ENCODE measurements at places on chromosomes 3 and 15. TPM values are rescaled to one million over a fixed set of nuclear protein-coding genes. Genes with fewer than 3 reads are reported as not detected.

The OXTR gene
- total RNA-seq: 0.27 TPM

The CNTN4 gene
- 31.1 TPM for total RNA-seq

The SLC51B gene
- 242 TPM for total RNA-seq

The SEMA3F gene
- 23.1 TPM for total RNA-seq

The ZKSCAN7 gene
- 4.7 TPM for total RNA-seq

GRCh38 chr3:149881879-149882278 is 68.9 kb downstream of the RNF13 start:
- no peak overlapping the region for H3K27ac ChIP-seq
- DNase-seq: no peak
- H3K4me3 ChIP-seq: no peak overlapping the region

GRCh38 chr15:31481142-31481541 is 154.5 kb downstream of the KLF13 start:
- peaks cover 7% of the 10 kb centered on the region for H3K4me1 ChIP-seq
- DNase-seq: no peak
- H3K36me3 ChIP-seq: no peaks in the 10 kb centered on the region
- no peak overlapping the region for H3K4me3 ChIP-seq
- no peak overlapping the region for H3K27ac ChIP-seq

DNA sequence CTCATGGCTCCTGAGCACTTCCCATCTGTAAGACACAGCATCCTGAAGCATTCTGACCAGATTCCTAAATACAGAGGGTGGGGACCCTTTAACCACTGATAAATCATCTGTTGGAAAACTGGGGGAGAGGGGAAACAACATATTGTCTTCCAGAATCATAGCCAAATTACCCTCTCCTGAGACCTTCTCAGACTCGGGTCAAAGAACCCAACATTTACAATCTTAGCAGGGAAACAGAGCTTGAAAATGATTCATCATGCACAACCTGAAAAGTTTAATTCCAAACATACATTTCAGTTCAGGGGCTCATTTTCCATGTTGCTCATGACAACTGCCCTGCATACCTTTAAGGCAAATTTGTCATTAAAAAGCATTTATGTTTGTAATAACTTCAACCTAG is 48.5 kb upstream of the TSPAN3 start:
- no peak overlapping the region for H3K27ac ChIP-seq
- H3K36me3 ChIP-seq: no peaks in the 10 kb centered on the region
- H3K27me3 ChIP-seq: no peaks in the 10 kb centered on the region
- no peak overlapping the region for H3K4me3 ChIP-seq

DNA sequence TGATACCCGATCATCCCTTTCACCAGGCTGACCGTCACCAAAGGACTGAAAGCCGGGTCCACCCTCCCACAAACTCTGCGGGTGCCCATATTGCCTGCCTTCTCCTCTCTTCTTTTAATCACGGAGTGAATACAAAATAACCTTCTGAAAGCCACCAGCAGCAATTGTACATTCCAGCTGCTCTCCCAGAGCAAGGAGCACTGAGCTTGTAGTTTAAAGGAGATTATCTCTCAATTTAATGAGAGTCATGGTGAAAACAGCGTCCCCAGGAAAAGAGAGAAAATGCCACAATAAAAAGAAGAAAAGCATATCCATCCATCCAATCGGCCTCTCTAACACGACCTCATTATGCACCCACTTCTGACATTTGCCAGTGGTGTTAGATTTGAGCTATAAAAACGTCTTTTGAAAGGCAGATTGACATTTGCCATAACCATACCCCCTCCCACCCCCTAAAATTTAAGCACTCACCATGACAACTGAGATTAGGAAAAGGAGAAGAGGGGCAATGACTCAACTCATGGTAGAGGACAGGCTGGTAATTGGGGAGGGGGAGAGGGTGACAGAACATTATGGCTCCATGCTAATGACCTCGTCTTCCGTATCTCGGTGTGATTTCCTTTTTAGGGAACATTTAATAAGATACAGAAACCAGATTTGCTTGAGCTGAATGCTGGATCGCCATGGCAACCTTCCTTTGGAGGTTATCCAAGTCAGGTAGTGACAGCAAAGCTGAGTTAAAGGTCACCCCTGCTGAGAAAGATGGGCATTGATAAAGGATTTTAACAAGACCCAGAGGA is 106.2 kb downstream of the ST8SIA2 start:
- H3K27me3 ChIP-seq: no peaks in the 10 kb centered on the region
- H3K27ac ChIP-seq: no peak overlapping the region
- no peak for DNase-seq
- H3K36me3 ChIP-seq: no peaks in the 10 kb centered on the region
- H3K4me1 ChIP-seq: no peaks in the 10 kb centered on the region
- H3K4me3 ChIP-seq: no peak overlapping the region

- no peak overlapping the region for H3K27ac ChIP-seq
- no peak for DNase-seq
- H3K4me3 ChIP-seq: no peak overlapping the region
- no peaks in the 10 kb centered on the region for H3K36me3 ChIP-seq
- no peaks in the 10 kb centered on the region for H3K27me3 ChIP-seq
These were observed 18.4 kb downstream of the PLA1A start for GRCh38 chr3:119616056-119616455.

DNA sequence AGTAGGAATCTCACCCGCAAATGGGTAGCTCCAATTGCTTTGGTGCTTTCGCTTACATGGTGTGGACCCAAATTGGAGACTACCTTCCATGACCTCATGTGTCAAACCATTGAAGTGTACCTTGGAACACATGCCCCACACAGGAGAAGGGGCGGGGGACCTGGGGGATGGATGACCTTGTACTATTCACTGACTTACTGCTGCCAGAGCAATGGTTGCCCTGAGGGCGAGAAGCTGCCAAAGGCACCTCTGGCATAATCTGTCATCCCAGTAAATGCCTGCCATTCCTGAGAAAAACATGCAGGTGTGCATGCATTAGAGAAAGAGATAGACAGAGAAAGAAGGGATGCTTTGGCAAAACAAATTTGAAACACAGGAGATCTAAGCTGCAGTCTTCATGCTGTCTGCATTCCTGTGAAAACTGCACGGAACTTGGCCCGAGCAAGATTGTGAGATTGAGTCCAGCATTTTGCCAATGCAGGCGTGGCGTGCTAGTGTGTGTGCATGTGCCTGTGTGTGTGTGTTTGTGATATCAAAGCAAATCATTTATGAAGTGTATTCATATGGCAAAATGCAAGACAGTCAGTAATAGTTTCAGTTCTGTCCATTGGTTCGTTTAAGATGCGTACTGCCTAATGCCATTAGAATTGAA is 219.5 kb upstream of the MDFIC2 start:
- no peak for DNase-seq
- H3K27me3 ChIP-seq: no peaks in the 10 kb centered on the region
- H3K36me3 ChIP-seq: no peaks in the 10 kb centered on the region

- no peaks in the 10 kb centered on the region for H3K27me3 ChIP-seq
- H3K36me3 ChIP-seq: no peaks in the 10 kb centered on the region
- H3K27ac ChIP-seq: no peak overlapping the region
- no peak overlapping the region for H3K4me3 ChIP-seq
- no peak for DNase-seq
- no peaks in the 10 kb centered on the region for H3K4me1 ChIP-seq
These were observed 961.6 kb downstream of the MCTP2 start for GRCh38 chr15:95192923-95193322.

- H3K4me1 ChIP-seq: no peaks in the 10 kb centered on the region
- DNase-seq: no peak
- H3K4me3 ChIP-seq: no peak overlapping the region
- no peaks in the 10 kb centered on the region for H3K36me3 ChIP-seq
- H3K27ac ChIP-seq: no peak overlapping the region
These were observed 137.2 kb upstream of the CBLB start for GRCh38 chr3:106006001-106006400.

DNA sequence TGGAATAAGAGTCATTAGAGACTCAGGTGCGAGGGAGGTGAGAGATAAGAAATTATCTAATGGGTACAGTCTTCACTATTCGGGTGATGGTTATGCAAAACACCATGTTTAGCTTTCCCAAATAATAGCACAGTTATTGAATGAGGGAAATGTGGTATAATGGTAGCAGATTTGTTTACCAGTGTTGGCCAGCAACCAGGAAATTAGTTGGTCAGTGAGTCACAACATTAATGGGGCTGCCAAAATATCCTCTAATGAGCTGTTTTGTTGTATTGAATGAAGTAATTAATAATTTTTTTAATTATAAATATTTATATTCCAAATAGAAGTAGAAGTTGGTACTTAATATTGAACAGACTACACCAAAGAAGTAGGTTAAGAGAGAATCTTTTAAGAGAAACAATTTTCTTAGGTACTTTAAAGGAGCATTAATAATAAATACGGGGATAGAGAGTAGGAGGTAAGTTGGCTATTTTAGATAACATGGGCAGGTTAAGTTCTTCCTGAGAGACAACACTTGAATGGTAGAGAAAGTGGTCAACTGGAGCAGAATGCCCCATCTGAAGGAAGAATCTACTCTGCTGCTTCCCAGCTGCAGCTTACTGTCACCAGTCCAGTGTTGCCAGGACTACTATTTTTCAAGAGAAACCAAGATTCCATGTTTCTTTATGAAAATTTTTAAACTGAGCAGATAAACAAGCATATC is 218.8 kb downstream of the UBE2E2 start:
- DNase-seq: no peak
- peaks cover 12% of the 10 kb centered on the region for H3K4me1 ChIP-seq
- H3K27me3 ChIP-seq: no peaks in the 10 kb centered on the region
- H3K27ac ChIP-seq: no peak overlapping the region
- no peak overlapping the region for H3K4me3 ChIP-seq
- H3K36me3 ChIP-seq: no peaks in the 10 kb centered on the region

GRCh38 chr3:139101396-139101795 is 56.7 kb upstream of the PRR23C start:
- H3K36me3 ChIP-seq: no peaks in the 10 kb centered on the region
- H3K27ac ChIP-seq: no peak overlapping the region

Data from Peyer's patch (tissue), 4 donors.